Tracheal epithelial cell (primary cell): ENCODE measurements at places on chromosomes 3 and 15. TPM values are rescaled to one million over a fixed set of nuclear protein-coding genes. Genes with fewer than 3 reads are reported as not detected.

Gene IMPG2
- under 0.01 TPM in 2 replicates for total RNA-seq

Gene GPR156
- 0.48 TPM in 1 of 2 replicates, not detected in the other for total RNA-seq

Gene LXN
- total RNA-seq = 3.9 and 4.0 TPM in 2 replicates

Gene TAGLN3
- 1.1 and 3.6 TPM in 2 replicates for total RNA-seq

Gene LMOD3
- not detected in 2 replicates for total RNA-seq

Gene AGBL1
- total RNA-seq = not detected in 2 replicates

Gene SNX22
- under 0.01 and 0.21 TPM in 2 replicates for total RNA-seq

Gene SRGAP3
- 8.2 and 22.6 TPM in 2 replicates for total RNA-seq

Gene RASSF1
- total RNA-seq = 17.4 and 23.2 TPM in 2 replicates

Gene LMAN1L
- total RNA-seq = 0.21 TPM in 1 of 2 replicates, not detected in the other

Gene UBAP1L
- 0.43 and 0.72 TPM in 2 replicates for total RNA-seq
